ENCODE measurements at places on chromosomes 13 and 19.

DNA sequence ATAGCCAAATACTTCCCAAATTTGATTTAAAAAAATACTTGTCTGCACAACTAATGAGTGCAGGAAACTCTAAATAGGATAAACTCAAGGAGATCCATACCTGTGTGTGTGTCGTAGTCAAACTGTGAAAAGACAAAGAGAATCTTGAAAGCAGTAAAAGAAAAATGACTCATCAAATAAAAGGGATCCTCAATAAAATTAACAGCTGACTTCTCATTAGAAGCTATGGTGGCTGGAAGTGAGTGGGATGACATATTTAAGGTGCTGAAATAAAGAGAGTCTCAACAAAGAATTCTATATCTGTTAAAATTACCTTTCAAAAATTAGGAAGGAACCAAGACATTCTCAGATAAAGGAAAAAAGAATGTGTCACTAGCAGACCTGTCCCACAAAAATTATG, 13.7 kb downstream of the RNASEH2B start:
- no peak for DNase-seq

- DNase-seq: no peak
Observed at GRCh38 chr13:40377783-40378182, 288.7 kb downstream of the FOXO1 start.

DNA sequence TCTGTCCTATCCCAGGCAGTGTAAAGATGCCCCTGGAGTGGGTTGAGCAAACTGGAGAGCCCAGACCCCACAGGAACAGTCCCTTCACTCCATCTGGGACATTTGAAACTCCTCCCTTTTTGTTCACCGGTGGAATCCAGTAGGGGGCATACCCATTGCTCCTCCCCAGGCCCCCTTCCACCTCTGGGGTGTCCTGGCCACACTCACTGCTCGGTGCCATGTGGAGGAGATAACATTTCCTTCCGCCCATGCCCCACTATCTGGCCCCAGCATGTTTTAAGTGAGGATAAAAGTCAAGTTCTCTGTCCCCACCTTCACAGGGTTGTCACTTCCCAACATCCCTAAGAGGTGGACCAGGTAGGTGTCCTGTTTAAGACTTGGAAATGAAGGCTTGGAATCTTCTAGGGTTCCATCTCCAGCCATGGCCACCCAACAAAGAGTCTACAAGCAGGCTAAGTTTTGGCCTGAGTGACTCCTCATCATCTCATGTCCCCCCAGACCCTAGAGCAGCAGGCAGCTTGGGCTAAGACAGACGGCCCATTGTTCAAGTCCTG, 9.3 kb downstream of the ZNF526 start:
- DNase-seq: no peak

GRCh38 chr19:57788114-57788692, 18.7 kb downstream of the ZNF586 start:
- no peak for DNase-seq

GRCh38 chr13:87887459-87888123, 216.4 kb downstream of the SLITRK5 start:
- DNase-seq: no peak

DNA sequence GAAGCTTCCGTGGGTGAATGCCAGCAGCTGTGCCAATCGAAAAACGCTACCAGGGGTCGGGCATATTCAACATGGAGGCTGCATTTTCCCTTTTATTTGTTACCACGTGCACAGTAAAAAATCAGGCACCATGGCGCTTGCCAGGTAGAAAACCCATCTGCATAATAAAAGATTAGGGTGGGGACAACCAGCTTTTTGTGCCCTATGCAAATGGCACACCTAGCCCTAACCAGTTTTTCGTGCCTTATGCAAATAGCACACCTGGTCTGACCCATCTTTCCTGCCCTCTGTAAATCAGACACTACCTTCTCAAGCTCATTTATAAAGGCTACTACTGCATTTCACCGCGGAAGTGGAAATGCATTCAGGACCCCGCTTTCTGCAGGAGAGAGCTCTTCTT, 62.1 kb upstream of the FREM2 start:
- no peak for DNase-seq

DNA sequence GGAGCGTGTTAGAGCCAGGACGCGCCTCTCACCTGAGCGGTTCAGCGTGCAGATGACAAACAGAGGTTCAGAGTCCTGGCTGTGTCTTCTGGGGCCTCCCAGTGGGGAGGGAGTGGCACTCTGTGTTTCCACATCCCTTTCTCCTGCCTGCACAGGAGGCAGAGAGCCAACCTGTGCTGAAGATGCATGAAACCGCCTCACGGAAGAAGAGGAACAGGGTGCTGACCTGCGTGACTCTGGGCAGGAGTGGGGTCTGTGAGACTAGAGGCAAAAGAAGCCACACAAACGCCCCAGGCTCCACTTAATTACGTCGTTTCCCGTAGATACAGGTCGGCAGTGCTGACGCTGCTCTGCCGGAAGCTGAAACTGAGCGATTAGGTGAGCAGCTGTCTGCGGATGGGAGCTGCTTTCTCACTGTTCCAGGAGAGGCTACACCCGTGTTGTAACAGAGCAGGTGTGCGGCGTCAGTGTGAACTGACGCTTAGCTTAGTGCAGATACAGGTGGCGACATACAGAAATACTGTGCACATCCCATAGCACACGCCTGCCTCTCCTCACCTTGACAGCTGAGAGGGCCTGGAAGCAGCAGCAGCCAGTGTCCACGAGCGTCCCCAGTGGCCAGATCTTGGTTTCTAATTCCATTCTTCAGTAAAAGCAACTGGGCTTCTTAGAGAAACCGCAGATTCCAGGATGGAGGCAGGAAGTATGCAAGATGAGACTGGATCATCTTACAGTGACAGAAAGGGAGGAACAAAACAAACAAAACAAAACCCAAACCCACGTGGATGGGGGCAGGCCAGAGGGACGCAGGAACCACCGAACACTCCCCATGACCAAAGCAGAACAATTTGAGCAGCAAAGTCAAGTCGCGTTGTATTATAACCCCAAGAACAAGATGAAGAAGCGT, 37.7 kb upstream of the MCF2L start:
- peak; percentile 90 for DNase-seq

DNA sequence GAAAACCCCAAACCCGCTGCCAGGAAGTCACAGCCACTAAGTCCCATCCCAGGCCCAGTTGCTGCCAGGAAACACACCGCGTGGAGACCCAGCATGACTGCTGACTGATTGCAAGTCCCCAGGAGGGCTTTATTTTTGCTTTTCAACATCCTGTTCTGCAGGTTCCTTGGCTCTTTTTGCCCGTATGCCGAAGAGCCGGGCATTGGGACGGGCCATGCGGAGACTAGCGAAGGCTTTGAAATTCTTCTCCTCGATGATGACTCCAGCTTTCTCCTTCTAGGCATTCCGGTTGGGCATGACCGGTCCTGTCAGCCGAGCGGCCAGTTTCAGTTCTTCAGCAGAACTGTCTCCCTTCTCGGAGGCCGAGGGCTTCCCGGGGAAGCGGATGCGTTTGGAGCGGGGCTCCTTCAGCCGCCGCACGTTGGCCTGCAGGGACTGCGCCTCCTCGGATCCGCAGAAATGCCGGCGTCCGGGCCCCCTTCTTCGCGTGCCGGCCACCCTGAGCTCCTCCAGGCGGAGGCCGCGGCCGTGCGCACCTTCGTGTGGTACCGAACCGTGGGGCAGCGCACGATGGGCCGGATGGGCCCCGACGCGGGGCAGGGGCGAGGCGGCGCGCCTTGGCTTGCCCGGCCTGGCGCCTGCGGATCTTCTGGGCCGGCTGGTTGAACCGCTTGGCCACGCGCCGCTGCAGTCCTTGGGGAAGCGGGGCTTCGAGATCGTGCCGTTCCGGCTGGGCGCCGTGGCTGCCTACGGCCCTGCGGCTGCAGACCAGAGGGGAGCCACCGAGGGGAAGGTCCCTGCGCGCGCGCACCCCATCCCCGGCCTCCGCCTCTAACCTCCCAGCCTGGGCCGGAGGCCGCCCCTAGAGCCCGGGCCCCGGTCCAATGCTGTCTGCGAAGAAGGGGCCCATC, 15.2 kb downstream of the ZSCAN5C start:
- DNase-seq: no peak

DNA sequence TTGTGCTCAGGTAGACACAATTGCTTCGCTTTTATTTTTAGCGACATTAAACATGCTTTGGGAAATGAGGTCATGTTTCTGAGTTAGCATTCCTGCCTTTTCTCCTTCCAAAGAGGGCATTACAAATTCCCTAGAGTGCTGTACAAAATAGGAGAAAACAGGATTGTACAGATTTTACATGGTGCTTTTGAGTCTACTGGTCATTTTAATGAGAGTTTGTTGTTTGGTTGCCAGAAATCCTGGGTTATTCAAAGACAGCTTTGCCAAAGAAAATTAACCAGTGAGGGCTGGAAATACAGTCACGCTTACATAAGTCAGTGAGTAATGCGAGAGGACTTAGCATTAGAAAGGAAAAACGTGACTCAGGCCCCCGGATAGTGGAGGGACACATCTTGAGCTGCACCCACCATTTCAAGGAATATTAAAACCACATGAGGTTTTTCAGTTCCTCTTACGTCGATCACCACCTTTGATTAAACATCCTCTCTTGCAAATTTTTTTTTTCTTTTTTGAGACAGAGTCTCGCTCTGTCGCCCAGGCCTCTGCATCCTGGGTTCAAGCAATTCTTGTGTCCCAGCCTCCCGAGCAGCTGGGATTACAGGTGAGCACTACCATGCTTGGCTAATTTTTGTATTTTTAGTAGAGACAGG, 55.4 kb downstream of the SACS start:
- peak; percentile 71 for DNase-seq

- peak; percentile 66 for DNase-seq
Observed at GRCh38 chr13:97976610-97977521, 23.4 kb downstream of the IPO5 start.

DNA sequence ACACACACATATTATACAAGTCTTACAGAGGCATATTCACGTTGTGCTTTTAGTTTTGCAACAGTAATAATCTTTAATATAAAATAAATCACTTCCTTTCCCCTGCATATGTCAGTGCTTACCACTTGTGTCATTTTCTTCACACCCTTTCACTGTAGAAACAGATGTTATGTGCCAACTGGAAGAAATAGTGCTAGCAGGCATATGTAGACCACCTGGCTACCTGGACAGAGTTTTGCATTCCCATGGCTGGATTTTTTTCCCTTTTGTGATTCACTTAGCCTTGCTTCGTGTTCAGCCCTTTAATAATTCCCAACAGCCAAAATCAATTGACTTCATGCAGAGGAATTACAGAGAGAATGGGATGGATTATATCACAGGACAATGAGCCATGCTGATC, 399.1 kb upstream of the SPRY2 start:
- no peak for DNase-seq

DNA sequence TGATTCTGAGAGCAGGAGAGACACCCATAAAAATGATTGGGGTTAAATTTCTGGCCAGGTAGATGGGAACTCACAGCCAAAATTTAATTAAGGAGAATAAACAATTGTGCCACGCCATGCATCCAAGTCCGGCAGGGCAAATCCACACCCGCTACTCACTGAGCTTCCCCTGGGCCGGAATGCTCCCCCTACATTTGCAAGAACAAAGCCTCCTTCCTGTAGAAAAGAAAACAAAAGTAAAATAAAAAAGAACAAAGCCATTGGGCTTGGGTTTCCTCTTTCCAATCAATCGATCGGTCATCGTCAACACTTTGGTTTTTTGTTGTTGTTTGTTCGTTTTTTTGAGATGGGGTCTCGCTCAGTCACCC, 30.2 kb upstream of the TFDP1 start:
- DNase-seq: no peak

- DNase-seq: no peak
Observed at GRCh38 chr19:5205381-5205780, 135.2 kb downstream of the PTPRS start.

- no peak for DNase-seq
Observed at GRCh38 chr13:23687614-23688013, 117.4 kb downstream of the TNFRSF19 start.

- DNase-seq: no peak
Observed at GRCh38 chr19:38425222-38425809, 703 bp downstream of the RASGRP4 start.

DNA sequence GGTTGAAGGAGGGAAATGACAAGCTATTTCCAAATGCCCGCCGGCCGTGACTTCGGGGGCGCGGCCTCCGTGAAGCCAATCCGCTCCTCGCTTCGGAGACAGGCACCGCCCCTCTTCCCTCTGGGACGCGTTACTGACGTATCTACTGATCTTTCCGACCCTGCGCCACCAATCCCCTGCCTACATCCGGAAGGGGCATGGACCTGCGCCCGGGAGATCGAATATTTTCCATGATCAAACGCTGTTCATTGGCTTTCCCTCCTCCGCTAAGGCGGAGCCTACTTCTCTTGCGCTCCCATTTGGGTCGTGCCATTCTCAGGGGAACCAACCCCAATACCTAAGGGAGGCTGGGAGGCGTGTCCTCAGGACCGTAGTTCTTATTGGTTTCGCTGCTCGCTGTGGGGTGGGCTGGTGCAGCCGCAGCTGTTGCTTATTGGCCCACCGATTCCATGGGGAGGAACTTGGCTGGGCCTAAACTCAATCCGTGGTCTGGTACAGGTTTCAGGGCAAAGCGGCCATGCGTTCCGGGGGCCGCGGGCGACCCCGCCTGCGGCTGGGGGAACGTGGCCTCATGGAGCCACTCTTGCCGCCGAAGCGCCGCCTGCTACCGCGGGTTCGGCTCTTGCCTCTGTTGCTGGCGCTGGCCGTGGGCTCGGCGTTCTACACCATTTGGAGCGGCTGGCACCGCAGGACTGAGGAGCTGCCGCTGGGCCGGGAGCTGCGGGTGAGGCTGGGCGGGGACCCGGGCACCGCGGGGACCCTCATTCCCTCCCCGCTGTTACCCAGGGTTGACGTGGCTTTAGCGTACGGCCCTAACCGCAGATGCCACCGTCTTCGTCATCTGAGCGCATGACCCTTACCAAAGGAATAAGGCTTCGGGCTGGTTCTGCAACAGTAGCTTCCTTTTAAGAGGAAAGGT, at the start of gene QPCTL:
QPCTL (plus strand) TSS at position 480 of the 919 bp plus-strand sequence; CDS start at position 518, 38 bp downstream.
- DNase-seq: peak; percentile 96

GRCh38 chr19:4014541-4015491, 7.3 kb downstream of the PIAS4 start:
- peak; percentile 40 for DNase-seq

DNA sequence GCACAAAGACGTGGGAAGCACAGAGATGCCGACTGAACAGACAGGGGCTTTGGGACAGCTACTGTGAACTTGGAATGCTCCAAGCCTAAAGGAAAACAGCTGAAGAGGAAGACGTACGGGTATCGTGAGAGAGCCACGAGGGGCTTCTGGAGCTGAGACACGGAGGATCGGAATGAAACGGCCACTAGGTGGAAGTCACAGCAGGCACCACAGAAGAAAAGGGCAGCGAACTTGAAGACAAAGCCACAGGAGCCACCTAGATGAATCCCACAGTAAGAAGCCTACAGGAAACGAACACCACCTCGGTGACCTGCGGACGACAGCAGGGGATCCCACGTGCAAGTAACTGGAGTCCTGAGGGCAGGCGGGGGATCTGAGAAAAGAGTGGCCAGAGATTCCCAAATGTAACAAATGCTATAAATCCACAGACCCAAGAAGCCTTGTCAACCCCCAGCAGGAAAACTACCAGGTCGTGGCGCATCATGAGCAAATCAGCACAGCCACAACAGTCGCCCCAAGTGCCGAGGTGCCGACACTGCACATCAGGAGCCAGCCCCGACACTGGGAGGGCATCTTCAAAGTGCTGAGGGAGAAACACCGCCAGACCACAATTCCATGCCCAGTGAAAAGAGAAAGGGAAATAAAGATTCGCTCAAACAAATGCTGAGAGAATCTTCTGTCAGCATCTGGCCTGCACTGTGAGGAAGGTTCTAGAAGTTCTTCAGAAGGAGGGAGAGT, 39.3 kb upstream of the ISYNA1 start:
- no peak for DNase-seq
